ENCODE measurements at places on chromosomes 1 and 21. TPM values are rescaled to one million over a fixed set of nuclear protein-coding genes. Genes with fewer than 3 reads are reported as not detected.

The CLDN17 gene
- not detected for total RNA-seq

- H3K36me3 ChIP-seq, result no peaks in the 10 kb centered on the region
- no peaks in the 10 kb centered on the region for H3K27me3 ChIP-seq
- H3K4me3 ChIP-seq, result no peak overlapping the region
- H3K27ac ChIP-seq, result peak overlapping the region; percentile 27
Measured at GRCh38 chr1:84726593-84727499, 36.6 kb upstream of the SSX2IP start.

The S100A7 gene
- total RNA-seq, result not detected

DNA sequence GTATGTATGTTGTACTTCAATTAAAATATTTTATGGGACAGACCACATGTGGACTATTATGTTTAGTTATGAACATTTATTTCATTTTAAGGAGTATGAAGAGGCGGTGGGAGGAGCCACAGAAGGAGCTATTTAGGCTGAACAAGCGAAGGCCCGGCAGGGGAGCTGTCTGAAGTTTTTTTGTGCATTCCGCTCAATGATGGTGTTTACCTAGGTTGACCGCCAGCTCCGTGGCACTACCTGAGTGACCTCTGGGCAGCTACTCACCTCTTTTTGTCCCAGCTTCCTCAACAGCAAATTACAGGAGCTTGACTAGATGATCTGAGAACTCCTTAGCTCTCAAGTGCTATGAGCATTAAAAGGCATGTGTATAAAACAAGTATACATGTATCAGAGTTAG is 32.7 kb upstream of the C1orf198 start:
- H3K27me3 ChIP-seq, result no peaks in the 10 kb centered on the region
- H3K4me3 ChIP-seq, result no peak overlapping the region
- H3K27ac ChIP-seq, result no peak overlapping the region
- peaks cover 24% of the 10 kb centered on the region for H3K4me1 ChIP-seq
- no peaks in the 10 kb centered on the region for H3K36me3 ChIP-seq

- H3K27me3 ChIP-seq, result no peaks in the 10 kb centered on the region
- no peaks in the 10 kb centered on the region for H3K36me3 ChIP-seq
- DNase-seq, result no peak
- H3K27ac ChIP-seq, result no peak overlapping the region
- no peaks in the 10 kb centered on the region for H3K4me1 ChIP-seq
Measured at GRCh38 chr1:47888294-47888629, 108.9 kb downstream of the TRABD2B start.

- no peaks in the 10 kb centered on the region for H3K27me3 ChIP-seq
- peak; percentile 98 for DNase-seq
- peak within 1 kb of the TSS; percentile 72 for H3K4me3 ChIP-seq
- H3K27ac ChIP-seq, result peak within 1 kb of the TSS; percentile 100
- peaks cover 4% of the 10 kb centered on the region for H3K4me1 ChIP-seq
Measured at GRCh38 chr1:91021686-91022517, at the start of gene ZNF644. Gene ZNF644, minus strand, starts transcription at chr1:91022035. Its CDS starts 39,682 bp downstream, at chr1:90982353.

- no peak for DNase-seq
- H3K4me3 ChIP-seq, result no peak overlapping the region
- no peak overlapping the region for H3K27ac ChIP-seq
- H3K27me3 ChIP-seq, result no peaks in the 10 kb centered on the region
Measured at GRCh38 chr1:22645931-22646330, 2.5 kb downstream of the C1QC start.

GRCh38 chr1:199954699-199955098 is 72.8 kb upstream of the NR5A2 start:
- H3K36me3 ChIP-seq, result no peaks in the 10 kb centered on the region
- H3K27ac ChIP-seq, result no peak overlapping the region
- H3K27me3 ChIP-seq, result no peaks in the 10 kb centered on the region
- no peaks in the 10 kb centered on the region for H3K4me1 ChIP-seq
- no peak overlapping the region for H3K4me3 ChIP-seq
- DNase-seq, result no peak

The DNAJC8 gene
- 65.2 TPM for total RNA-seq

DNA sequence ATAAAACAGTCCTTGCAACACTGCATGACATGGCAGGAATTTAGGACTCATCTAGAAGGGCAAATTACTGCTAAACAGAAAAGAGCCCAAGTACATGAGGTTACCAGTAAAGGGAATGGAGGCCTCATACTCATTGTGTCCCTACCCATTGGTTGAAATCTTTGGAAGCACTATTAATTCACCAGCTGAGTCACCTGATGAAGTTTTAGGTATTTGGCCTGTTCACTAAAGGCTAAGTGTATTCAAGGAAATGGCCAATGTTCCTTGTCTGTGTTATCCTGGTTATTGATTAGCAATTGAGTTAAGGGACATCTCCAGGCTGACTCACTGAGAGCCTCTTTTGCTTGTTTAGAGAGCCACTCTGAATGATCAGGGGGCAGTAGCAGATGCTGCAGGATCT is 188.4 kb downstream of the ZZZ3 start:
- H3K4me3 ChIP-seq, result no peak overlapping the region
- DNase-seq, result no peak
- no peak overlapping the region for H3K27ac ChIP-seq

The PROK1 gene
- not detected for total RNA-seq

DNA sequence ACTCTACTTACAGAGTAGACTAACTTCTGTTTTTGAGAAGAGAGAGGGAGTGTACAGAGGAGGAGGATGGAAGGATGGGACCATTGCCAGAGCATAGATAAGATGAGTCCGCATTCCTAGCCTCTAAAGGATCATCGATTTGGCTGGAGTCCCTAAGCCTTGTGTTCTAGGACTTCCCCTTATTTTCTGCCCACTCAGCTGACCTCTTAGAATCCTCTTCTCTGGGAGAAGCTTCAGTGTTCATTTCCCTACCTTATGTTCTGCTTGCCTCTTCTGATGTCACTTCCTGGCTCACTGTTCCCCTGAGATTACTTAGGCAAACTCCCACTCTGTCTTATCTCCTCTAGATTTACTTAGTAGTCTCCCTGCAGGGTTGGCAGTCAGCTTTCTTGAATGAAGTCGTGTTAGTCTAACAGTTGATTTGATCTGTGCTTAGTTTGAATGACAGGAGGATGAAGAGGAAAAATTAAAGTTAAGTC is 156.7 kb downstream of the SYT2 start:
- H3K4me1 ChIP-seq, result peaks cover 71% of the 10 kb centered on the region
- no peak overlapping the region for H3K4me3 ChIP-seq
- DNase-seq, result peak; percentile 69
